ENCODE measurements at places on chromosomes 5 and 9.

DNA sequence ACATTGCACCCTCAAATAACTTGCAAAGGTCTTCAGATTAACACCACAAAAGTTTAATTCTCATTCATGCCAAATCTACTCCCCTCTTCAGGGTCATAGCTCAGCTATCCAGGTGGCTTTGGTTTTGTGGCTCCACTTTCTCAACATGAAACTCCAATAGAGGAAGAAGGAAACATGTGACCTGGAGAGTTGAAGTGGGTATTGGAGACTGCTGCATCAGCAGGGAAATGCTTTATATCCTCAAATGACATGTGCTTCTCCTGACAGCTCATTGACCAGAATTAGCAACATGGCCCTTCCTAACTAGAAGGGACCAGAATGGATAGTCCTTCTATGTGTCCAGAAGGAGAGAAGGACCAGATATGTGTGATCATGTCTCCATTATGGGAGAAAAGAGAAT, 73.6 kb downstream of the TLR4 start:
- DNase-seq = no peak

DNA sequence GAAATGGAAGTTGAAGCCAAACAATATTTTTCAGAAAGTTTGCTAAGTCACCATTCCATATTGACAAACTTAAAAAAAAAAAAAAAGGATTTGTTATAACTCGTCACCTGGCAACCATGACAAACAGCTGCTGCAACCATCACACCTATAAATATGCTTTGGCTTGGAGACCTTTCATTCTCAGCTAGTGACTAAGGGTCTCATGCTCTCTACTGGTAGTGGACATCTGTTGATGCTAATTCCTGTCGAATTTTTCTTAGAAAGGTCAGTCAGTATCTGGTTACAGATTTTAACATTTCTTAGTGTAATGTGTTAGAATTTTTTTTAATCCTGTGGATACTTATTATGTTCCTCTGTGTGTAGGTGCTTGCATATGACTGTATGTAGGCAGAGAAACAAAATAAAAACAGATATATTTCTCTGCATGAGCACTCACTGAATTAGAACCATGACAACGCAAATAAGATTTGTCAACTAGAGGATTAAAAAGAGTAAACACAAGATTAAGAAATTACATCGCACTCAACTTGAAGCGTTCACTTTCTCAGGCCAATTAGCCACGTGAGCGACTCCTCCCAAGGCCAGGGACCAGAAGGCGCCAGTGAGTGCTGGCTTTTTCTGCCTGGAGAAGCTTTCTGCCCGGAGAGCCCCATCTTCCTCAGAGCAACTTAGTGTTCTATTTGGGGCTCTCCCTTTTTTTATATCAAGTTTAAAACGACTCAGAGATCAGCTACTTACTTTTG, 27.0 kb upstream of the ZNF622 start:
- DNase-seq = peak; percentile 26

GRCh38 chr9:89795538-89796195, 190.9 kb downstream of the GADD45G start:
- no peak for DNase-seq

GRCh38 chr5:79873187-79873586, 117.9 kb downstream of the MTX3 start:
- DNase-seq = no peak

GRCh38 chr9:36074870-36075532, 38.3 kb downstream of the RECK start:
- DNase-seq = peak; percentile 69

DNA sequence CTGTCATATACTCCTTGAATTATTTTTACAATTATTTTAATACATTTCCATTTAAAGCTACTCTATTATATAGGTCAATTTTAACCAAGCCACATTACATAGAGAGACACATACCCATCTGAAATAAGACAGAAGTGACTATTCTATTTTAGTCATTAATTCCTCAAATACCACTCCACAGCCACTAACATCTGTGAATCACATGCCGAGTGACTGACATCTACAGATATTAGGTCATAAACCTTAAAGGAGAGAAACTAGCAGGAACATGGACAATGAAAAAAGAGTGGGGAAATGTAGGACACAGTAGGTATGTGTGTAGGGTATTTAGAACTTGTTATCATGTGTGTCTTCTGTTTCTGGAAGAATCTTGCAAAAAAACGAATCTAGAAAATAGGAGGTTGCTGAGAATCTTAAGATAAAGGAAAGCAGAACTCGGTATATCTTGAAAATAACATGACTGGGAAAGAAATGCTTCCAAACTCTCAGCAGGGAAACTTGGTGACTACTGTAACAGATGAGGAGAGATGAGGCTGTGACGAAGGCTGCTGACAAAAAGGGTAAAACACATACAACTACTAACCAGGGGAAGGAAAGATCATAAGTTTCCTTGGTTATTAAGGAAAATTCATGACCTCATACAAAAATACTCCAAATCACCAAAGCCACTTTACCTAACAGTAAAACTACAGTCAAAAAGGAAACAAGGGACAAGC, 84.6 kb downstream of the PLPP1 start:
- no peak for DNase-seq

GRCh38 chr5:159208514-159209437, 577 bp downstream of the RNF145 start:
- DNase-seq = no peak

GRCh38 chr9:8027351-8027750, 227.8 kb upstream of the DMAC1 start:
- no peak for DNase-seq

DNA sequence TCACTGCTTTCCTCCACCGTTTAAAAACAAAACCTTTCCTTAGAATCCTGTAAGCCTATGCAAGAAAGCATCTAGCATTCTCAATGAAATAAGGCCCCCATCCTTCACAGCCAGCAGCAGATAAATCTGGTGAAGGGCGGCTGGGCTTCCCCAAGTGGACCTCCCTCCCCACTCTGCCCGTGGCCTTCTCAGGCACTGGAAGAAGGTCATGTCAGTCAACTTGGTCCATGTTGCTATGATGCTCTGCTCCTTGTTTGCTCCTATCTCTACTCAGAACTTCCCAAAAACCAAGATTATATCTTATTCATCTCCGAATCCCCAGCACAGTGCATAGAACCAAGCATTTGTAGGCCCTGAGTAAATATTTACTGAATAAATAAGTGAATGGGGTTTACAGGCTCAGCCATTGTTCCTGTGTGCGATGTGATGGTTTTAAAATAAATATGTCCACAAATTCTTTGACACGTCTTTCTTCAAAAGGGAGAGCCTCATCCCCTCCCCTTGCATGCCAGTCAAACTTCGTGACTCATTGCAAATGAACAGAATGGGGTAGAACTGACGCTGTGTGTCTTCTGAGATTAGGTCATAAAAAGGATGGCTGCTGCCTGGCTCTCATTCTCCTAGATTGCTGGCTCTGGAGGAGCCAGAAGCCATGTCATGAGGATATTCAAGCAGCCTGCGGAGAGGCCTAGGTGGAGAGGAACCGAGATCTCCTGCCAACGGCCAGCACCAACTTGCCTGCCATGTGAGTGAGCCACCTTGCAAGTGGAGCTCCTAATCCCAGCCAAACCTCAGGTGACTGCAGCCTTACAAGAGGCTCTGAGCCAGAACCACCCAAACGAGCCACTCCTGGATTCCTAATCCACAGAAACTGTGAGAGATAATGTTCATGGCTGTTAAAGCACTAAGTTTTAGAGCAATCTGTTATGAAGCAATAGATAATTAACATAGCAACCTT, 70.5 kb downstream of the MED27 start:
- no peak for DNase-seq

DNA sequence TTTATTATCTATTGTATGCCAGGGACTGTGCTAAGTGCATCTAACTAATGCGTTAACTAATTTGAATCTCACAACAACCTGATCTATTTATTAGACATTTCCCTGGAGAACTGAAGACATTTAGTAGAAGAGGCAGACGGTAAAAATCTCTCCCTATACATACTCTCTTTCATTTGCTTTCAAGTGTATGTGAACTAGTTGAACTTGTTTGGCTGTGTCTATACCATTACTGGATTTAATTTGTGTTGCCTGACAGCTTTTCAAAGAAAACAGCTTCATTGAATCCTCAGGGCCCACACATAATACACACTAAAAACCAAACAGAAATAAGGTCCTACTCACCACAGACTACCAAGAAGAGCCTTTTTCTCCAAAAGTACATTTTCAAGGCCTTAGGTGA, 133.6 kb upstream of the NR3C1 start:
- no peak for DNase-seq

- no peak for DNase-seq
Observed at GRCh38 chr5:149007174-149007573, 55.7 kb downstream of the SH3TC2 start.

DNA sequence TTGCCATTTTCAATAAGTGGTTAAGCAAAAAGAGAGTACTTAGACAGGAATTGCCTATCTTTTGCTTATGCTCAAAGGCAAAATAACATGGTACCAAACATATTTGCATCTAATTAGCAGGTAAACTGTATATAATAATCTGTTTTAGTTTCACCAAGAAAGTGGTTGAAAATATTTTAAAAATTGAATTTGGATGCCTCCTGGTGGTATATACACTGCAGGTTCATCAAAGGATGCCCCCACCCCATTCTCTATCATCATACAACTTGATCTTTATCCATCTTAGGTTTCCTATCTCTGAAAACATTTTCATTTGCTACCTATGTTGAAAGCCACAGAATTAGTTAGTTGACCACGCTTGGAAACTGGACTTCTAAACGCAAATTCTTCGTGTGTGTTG, 47.0 kb upstream of the MROH2B start:
- DNase-seq = no peak

DNA sequence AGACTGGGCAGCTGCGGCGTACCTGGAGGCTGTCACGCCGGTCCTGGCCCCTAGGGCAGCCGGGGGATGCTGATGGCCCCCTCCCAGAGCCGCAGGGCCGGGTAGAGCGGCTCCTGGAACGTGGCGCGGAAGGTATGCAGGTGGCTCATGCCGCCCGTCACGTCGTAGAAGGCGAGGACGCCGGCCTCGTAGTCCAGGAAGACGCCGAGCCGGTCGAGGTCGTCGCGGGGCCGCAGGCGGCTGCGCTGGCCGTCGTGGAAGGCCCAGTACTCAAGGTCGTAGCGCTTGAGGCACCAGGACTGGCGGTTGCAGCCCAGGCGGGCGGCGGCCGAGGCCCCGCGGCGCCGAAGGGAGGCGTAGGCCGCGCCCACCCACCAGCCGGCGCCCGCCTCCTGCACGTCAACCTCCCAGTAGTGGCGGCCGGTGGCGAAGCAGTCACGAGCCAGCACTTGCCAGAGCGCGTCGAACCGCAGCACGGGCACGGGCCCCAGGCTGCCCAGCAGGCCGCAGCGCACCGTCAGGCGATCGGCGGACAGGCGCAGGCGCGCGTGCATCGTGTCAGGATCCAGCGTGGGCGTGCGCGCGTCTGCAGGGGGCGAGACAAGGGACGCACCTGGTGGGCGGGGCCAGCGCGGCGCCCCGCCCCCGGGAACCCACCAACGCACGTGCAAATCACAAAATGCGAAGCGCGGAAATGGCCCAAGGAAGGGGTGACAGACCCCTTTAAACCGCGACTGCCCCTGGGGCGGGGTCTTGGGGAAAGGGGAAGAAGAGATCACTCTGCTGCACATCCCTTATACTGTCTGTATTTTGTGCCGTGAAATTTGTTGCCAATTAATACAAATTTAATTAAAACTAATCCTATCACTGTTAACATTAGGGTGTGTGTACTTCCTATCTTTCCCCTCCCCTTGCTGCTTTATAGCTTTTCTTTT, 31.2 kb downstream of the NANS start:
- DNase-seq = no peak

- DNase-seq = no peak
Observed at GRCh38 chr9:134662143-134662876, 20.7 kb downstream of the COL5A1 start.

DNA sequence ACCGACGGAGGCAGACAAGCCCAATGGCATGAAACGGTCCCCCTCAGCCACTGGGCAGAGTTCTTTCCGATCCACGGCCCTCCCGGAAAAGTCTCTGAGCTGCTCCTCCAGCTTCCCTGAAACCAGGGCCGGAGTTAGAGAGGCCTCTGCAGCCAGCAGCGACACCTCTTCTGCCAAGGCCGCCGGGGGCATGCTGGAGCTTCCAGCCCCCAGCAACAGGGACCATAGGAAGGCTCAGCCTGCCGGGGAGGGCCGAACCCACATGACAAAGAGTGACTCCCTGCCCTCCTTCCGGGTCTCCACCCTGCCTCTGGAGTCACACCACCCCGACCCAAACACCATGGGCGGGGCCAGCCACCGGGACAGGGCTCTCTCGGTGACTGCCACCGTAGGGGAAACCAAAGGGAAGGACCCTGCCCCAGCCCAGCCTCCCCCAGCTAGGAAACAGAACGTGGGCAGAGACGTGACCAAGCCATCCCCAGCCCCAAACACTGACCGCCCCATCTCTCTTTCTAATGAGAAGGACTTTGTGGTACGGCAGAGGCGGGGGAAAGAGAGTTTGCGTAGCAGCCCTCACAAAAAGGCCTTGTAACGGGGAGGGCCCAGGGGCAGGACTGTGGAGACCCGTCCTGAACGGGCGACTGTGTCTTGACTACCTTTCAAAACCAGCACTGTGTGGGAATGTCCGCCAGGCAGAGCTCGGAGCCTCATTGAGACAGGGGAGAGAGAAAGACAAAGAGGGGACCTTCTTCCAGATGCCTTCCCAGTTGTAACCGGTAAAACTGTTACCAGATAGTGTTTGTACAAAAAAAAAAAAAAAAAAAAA, 29.9 kb downstream of the CD180 start:
- DNase-seq = no peak

DNA sequence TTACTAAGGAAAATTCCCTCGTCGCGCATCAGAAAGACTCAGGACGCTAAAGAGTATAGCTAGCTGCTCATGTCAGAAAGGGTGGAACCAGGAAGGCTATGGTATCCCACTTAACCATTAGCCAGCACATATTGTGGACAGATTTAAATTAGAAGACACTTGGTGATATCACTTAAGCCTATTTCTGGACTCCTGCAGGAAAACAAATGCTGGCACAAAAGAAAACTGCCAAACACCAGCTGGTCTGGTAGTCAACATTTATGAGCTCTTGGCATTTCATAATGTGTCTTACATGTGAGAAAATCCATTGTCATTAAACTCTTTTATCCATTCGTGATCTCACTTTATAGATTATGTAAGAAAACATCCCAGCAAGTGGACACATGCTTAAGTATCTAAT, 377.4 kb downstream of the PTPRD start:
- DNase-seq = peak; percentile 62

- DNase-seq = no peak
Observed at GRCh38 chr9:126643945-126644527, 30.3 kb downstream of the LMX1B start.

DNA sequence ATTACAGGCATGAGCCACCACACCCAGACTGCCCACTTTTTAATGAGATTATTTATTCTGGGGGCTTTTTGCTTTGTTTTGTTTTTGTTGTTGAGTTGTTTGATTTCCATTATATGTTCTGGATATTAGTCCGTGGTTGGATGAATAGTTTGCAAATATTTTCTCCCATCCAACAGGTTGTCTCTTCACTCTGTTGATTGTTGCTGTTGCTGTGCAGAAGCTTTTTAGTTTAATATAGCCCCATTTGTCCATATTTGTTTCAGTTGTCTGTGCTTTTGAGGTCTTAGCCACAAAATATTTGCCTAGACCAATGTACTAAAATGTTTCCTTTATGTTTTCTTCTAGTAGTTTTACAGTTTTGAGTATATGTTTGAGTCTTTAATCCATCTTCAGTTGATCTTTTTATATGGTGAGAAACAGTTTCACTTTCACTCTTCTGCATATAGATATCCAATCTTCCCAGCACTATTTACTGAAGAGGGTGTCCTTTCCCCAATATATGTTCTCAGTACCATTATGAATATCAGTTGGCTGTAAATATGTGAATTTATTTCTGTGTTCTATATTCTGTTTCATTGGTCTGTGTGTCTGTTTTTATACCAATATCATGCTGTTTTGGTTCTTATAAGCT, 30.2 kb upstream of the TBCA start:
- DNase-seq = no peak

- no peak for DNase-seq
Observed at GRCh38 chr5:17373814-17374556, 124.0 kb upstream of the TAF11L2 start.

Measured in NCI-H446 (cell line).